WTC11 (cell line): ENCODE measurements at places on chromosomes 16 and 17.

- no peak for DNase-seq
Measured at GRCh38 chr17:63370696-63371095, 75.4 kb downstream of the CYB561 start.

- no peak for DNase-seq
Measured at GRCh38 chr16:70159355-70160348, 13.9 kb upstream of the CLEC18C start.

DNA sequence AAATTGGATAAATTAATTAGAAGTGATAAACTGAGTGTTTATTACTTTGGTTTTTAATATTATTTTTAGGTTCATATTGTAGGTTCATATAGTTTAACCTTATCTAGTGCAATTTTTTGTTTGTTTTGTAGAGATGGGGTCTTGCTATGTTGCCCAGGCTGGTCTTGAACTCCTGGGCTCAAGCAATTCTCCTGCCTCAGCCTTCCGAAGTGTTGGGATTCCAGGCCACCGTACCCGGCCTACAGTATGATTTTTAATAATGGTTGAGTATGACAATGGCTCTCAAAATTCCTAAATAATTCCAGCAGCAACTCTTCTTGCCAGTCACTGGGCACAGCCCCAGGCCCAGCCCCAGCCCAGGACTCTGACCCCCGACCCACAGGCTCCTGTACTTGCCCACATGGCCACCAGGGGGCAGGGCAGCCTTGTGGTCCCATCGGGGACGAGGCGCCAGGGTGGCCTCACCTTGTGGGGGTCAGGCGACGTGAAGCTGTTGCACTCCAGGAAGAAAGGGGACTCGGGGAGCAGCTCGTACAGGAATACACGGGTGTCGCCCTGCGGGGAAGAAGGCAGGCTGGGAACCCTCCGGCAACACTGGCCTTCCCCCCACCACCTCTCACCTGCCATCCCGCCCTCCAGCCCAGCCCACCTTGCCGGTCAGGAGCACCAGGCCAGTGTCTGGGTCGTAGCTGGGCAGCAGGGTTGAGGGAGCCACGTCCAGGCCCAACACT, 7.9 kb upstream of the PAM16 start:
- peak; percentile 94 for DNase-seq

DNA sequence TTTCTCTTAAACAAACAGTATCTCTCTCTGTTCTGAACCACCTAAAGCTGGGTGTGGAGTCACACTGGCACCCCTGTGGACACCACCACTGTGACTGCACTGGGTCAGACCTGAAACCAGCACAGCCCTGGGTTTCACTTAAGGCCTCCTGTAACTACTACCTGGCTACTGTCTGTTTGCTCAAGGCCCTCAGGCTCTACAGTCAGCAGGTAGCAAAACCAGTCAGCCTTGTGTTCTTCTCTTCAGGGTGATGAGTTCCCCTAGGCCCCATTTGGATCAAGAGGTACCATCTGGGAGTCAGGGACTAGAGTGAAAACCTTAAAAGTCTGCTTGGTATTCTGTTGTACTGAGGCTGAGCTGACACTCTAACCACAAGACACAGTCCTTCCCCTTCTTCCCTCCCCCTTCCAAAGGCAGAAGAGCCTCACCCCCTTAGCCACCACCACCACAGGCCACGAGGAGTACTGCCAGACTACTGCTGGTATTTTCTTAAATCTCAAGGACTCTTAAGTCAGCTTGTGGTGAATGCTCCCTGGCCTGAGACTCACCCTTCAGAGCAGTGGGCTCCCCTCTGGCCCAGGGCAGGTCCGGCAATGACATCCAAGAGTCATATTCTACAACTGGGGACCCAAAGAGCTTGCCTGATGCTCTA, 153.2 kb upstream of the MON1B start:
- DNase-seq: no peak

DNA sequence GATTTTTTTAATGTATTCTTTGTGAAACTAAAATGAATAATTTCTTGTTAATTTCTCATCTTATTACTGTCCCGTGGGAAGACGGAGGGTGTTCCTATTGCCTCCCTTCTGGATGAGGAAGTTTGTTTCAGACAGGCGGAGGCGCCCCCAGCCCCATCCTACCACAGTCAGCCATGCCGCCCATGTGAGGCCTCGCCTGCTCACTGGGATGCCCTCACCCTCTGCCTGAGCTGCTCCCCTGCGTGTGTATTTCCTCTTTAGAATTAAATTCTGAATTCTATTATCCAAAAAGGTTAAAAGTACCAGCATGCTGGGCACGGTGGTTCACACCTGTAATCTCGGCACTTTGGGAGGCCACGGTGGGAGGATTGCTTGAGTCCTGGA, 14.0 kb downstream of the KCTD2 start:
- DNase-seq: no peak

GRCh38 chr17:61478790-61479492, 26.7 kb downstream of the TBX4 start:
- DNase-seq: no peak

DNA sequence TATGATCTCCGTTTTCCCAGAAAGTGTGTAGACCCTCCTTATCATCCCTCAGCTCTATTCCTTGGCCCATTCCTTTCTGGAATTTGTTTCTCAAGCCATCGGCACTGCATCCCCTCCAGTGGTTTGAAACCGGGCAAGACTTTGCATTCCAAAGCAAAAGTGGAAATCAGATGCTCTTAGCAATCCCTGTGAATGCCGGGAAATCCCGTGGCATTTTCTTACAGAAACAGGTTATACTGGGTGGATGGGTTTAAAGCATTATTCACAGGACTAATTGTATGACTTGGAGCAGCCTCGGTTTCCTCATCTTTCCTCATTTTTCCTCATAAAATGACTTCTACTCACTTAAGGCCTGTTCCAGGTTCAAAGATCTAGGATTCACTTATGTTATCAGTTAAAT, 52.0 kb downstream of the MAP2K6 start:
- no peak for DNase-seq

DNA sequence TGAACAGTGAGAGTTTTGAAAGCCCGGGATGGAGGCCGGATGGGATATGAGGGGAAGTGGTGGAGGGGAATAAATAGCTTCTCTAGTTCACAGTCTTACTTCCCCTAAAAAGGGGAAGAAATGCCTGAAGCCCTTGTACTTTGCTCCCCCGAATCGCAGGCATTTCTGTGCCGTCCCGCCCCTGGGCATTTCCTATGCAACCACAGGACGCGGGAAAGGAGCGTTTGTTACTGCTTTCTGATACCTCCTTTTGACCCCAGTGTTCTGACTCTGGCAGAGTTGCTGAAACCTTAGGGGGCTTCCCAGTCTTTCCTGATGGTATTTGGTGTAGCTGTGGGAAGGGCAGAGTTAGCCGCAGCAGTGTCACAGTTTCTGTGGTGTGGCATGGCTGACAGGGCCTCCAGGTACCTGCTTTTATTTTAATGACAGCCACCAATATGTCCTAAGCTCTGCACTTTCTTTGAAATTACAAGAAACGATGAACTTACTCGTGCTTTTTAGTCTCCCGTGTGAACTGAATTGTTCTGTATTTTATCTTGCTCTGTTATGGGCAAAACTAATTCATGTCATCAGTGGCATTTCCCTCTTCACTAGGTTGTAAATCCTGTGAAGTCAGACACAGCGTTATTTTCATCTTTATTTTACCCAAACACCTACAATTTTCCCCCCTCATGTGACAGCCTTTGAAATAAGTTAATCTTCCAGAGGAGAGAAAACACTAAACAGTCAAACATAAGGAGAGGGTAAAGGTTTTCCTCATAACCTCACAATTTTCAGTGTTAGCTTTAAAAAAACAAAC, 27.1 kb downstream of the USP10 start:
- peak; percentile 36 for DNase-seq

GRCh38 chr17:71801301-71801700, 319.5 kb upstream of the SOX9 start:
- DNase-seq: no peak

GRCh38 chr16:57725151-57725550, 10.4 kb upstream of the KATNB1 start:
- DNase-seq: no peak

DNA sequence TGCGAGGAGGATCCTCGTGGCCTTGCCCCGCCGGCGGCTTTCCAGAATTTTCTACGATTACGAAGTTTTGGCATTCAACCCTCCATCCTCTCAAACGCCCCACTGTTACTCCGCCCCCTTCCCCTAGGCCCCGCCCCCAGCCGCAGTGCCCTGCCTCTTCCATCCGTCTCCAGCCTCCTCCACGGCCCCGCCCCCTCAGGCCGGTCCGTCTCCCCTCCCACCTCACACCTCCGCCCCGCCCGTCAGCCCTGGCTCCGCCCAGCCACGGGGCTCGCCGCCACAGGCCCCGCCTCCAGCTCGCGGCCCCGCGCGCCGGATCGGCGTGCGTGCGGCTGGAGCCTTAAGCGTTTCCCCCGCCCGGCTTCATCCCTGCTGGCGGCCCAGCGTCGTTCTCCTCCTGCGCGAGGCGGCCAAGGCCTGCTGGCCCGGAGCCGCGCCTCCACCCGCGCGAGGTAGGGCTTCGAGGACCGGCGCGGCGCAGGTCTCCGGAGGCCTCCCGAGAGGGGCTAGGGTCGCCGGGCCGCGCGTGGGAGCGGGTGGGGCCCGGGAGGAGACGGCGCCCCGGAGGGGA, at the start of the genes C17orf67 and DGKE:
C17orf67 (minus strand) TSS at position 112 of the 571 bp plus-strand sequence. CDS start 18,110 bp downstream, outside the sequence.
DGKE (plus strand) TSS at position 343 of the 571 bp plus-strand sequence. CDS start 645 bp downstream, outside the sequence.
- DNase-seq: peak; percentile 98

GRCh38 chr17:74304184-74304583, 21.8 kb upstream of the KIF19 start:
- DNase-seq: no peak

GRCh38 chr16:86520317-86521210, 10.2 kb downstream of the FOXF1 start:
- DNase-seq: no peak

DNA sequence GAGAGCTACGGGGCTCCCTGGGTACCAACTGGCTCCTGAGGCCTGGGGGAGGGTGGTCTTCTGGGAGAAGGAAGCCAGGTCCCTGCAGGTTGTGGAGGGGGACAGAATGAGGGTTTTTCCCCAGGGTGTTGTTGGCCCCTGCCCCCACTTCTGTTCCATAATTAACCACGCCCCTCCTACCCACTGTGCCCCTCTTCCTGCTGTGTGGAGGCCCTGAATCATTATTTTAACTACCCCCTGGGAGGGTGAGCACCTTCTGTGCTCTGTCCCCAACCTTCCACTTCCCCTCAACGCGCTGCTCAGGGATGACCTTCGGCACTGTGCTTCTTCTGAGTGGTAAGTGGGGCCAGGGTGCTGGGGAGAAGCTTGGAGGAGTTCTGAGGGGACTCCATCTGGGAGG, at the start of gene ITGAD:
ITGAD (plus strand) TSS at position 280 of the 400 bp plus-strand sequence; CDS start at position 306, 26 bp downstream.
- no peak for DNase-seq

- DNase-seq: no peak
Measured at GRCh38 chr16:90011908-90012501, 7.3 kb downstream of the DBNDD1 start.

DNA sequence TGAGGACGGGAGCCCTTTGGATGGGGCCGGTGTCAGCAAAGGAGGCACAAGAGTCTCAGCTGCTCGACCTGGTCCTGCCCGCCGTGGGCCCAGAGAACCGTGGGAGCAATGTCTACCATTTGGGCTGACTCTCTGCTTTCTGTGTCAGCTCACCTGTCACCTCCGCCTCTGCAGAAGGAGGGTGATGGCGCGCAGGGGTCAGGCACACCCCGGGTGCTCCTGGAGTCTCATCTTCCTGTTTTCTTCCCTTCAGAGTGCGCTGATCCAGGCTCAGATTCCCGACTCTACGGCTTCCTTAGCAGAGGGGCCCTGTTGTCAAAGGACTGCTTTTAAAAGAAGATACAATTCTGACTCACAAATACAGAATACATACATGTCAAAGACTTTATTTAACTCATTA, 167.1 kb downstream of the BANP start:
- DNase-seq: no peak

DNA sequence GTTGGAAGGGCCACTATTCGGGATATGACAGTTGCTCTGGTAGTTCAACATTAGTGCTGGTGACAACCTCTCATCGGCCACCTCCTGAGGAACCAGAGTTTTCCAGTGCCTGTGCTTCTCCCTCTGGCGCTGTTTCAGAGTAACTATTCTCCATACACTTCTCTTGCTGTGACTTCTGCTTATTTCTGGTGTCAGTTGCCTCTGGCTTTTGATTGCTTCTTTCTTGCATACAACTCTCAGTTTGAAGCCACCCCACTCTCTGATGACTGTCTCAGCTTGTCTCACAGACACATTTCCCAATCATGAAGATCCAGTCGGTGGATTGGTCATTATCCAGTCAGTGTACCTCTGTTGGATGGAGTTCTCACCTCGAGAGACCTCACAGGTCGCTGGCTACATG, 3.4 kb upstream of the TM4SF5 start:
- no peak for DNase-seq

GRCh38 chr17:9824094-9824493, 1.6 kb upstream of the GLP2R start:
- no peak for DNase-seq

GRCh38 chr16:89548344-89549006, 12.0 kb upstream of the RPL13 start:
- DNase-seq: no peak

- no peak for DNase-seq
Measured at GRCh38 chr17:74070998-74071679, 132.3 kb upstream of the RPL38 start.

DNA sequence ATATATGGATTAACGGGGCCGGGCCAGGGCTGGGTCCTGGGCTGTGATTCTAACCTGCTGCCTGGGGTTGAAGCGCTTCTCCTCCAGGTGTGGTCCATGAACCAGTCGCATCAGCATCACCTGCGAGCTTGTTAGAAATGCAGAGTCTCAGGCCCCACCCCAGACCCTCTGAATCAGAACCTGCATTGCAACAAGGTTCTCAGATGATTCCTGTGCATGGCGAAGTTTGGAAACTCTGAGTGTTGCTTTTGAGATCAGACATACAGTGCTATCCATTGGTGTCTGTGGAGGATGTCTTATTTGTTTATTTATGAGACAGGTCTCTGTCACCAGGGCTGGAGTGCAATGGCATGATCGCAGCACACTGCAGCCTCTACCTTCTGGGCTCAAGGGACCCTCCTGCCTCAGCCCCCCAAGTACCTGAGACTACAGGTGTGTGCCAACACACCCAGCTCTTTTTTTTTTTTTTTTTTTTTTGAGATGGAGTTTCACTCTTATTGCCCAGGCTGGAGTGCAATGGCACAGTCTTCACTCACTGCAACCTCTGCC, 99.8 kb downstream of the PITPNC1 start:
- DNase-seq: no peak

DNA sequence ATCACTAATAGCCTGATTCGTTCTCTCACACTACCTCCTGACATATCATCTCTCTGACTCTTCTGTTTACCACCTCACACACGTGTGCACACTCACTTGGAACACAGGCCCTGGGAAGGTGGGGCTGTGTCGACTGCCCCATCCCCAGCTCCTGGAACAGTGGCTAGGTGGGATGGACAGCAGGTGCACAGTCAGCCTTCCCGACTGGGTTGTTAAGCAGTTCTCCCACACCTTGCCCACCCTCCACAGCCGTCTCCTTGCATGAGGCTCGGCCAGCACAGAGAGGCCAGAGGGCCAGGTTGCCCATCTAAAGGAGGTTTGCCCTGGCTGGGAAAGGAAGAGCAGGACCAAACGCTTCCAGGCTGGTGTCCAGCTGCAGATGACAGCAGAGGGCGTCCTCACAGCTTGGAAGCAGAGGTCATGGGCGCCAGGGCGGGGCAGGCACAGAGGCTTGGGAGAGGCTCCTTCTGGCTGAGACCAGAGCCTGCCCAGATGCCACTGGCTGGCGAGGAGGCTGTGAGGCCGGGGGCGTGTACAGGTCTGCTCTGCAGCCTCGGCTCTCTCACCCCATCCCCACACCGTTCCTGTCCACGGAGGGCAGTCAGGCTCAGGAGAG, 92.8 kb downstream of the AMFR start:
- peak; percentile 71 for DNase-seq

- DNase-seq: peak; percentile 83
Measured at GRCh38 chr17:41793784-41794539, 7.5 kb upstream of the JUP start.

- peak; percentile 65 for DNase-seq
Measured at GRCh38 chr17:6712058-6712853, 913 bp downstream of the SLC13A5 start.
